ENCODE measurements at places on chromosomes 16 and 17.

- DNase-seq: no peak
These were observed 4.3 kb upstream of the SEZ6 start for GRCh38 chr17:29010129-29010528.

- DNase-seq: no peak
These were observed 761 bp upstream of the CCL8 start for GRCh38 chr17:34318474-34318873.

GRCh38 chr16:1596516-1596915 lies 15.4 kb downstream of the IFT140 start:
- no peak for DNase-seq

GRCh38 chr17:22492331-22492730 lies 800.0 kb downstream of the KCNJ18 start:
- peak; percentile 61 for DNase-seq

DNA sequence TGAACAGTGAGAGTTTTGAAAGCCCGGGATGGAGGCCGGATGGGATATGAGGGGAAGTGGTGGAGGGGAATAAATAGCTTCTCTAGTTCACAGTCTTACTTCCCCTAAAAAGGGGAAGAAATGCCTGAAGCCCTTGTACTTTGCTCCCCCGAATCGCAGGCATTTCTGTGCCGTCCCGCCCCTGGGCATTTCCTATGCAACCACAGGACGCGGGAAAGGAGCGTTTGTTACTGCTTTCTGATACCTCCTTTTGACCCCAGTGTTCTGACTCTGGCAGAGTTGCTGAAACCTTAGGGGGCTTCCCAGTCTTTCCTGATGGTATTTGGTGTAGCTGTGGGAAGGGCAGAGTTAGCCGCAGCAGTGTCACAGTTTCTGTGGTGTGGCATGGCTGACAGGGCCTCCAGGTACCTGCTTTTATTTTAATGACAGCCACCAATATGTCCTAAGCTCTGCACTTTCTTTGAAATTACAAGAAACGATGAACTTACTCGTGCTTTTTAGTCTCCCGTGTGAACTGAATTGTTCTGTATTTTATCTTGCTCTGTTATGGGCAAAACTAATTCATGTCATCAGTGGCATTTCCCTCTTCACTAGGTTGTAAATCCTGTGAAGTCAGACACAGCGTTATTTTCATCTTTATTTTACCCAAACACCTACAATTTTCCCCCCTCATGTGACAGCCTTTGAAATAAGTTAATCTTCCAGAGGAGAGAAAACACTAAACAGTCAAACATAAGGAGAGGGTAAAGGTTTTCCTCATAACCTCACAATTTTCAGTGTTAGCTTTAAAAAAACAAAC lies 27.1 kb downstream of the USP10 start:
- no peak for DNase-seq

DNA sequence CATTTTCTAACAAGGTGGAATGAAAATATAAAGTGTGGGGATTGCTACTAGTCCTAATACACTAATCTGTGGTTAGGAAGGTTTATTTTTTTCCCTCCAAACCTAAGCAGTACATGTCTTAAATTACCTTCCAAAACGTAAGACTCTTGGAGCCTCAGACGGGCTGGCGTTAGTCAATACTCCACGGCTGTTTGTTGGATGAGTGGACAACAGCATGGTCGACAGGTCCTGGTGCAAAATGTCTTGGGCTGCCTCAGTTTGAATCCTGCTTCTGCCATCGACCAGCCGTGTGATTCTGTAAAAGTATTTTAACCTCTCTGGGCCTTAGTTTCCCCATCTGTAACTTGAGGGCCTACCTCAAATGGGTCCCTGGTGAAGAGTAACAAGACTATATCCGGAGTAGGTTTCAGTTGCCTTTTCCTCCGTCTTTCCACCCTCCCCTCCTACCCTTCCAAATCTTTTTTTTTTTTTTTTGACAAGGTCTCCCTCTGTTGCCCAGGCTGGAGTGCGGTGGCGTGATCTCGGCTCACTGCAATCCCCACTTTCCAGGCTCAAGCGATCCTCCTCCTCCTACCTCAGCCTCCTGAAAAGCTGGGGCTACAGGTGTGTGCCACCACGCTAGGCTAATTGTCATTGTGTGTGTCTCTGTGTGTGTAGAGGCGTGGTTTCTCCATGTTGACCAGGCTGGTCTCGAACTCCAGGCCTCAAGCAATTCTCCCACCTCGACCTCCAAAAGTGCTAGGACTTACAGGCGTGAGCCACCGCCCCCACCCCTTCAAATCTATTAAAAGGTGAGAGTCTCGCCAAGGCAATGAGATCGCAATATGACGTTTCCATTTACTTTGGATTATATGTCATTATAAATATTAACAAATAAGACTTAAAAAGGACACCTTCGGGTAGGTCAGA lies 5.8 kb downstream of the SCGB1C2 start:
- no peak for DNase-seq

- DNase-seq: no peak
These were observed 189.9 kb downstream of the WWOX start for GRCh38 chr16:78289373-78289772.
